ENCODE measurements at places on chromosomes 2 and 18.

- no peak for DNase-seq
These were observed 112.2 kb downstream of the ALPK2 start for GRCh38 chr18:58516514-58517285.

DNA sequence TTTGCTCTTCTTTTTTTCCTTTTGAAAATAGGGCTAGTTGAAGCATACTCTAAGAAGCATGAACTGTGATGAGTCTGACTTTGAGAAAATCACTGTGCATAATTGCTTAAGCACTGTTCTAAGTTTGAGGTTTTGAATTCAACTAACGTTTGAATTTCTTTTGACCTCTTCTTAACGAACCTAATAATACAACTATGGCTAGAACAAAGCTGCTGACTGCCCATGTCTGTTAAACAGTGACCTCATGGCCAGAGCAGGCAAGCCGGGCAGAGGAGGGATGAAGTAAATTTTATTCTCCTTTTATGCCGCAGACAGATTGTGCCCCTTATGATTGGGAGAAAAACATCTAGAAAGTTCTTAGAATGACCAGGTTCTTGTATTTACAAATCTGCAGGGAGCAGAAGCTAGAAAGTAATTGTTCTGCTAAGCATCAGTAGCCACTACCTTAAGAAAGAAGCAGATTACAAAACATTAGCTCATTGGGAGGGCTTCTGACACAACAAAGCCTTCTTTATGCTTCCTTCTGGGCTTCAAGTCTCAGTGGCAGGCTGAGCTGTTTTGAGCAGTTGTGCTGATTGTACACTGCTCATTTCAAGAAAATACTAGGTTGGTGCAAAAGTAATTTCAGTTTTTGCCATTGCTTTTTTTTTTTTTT is 97.8 kb upstream of the RASGRP3 start:
- DNase-seq = no peak

DNA sequence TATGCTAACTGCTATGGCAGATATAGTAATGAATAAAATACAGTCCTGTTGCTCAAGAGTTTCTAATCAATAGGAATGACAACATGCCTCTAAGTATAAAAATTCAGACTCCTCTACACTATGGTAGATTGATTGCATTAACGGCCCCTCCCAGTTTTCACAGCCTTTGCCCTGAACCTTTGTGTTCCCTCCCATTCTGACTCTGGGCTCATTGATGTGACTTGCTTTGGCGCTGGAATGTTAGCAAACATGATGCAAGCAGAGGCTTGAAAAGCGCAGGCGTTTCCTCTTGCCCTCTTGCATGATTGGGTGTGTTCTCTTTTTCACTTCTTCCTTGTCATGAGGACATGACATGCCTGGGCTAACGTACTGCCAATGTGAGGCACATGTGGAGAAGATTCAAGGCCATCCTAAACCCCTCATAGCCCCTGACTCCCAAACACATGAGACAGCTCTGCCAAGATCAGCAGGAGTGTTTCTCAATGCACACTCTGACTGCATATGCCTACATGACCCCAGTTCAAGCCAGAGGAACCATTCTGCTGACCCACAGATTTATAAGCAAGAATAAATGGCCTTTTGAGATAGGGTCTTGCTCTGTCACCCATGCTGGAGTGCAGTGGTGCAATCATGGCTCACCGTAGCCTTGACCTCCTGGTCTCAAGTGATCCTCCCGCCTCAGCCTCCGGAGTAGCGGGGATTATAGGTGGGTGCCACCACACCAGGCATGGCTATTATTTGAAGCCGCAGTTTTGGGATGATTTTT is 49.7 kb upstream of the CD28 start:
- no peak for DNase-seq

- DNase-seq = no peak
These were observed 24.7 kb upstream of the NT5C1B start for GRCh38 chr2:18614041-18614440.

- DNase-seq = no peak
These were observed 33.2 kb upstream of the MTIF2 start for GRCh38 chr2:55302241-55302640.

GRCh38 chr2:239264492-239264837 is 136.4 kb downstream of the HDAC4 start:
- DNase-seq = no peak

DNA sequence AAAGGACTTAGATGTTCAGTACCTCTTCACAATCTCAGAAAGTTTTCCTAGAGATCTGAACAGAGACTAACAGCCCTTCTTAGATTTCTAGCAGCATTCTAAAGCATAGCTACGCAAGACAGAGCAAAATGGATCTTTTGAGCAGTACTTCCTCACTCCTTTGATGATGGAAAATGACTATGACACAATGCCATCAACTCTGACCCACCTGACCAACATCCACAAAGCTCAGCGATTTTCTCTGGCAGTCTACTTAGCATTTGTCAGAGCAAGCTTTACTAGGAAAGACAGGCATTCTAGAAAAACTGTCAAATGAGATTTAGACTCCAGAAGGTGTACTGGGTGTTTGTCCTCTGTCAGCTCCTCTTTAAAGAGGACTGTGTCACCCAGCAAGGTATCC is 180.9 kb upstream of the ACVR2A start:
- no peak for DNase-seq

GRCh38 chr2:236166796-236167296 is 1.3 kb downstream of the GBX2 start:
- no peak for DNase-seq

DNA sequence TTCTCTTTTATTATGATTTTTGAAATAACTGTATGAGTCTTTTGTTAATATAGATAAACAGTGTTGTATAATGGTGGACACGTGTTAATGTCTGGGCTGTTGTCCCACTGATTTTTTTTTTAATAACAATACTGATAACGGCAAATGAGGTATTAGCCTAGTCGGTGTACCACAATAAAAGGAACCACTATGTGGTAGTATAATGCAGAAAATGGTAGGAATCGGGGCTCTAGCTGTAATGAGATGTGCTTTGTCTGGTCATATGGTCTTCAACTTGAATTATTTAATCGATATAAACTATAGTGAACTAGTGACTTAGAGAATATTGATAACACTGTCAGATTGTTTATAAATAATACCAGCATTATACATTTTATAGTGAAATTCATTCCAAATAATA is 517.9 kb upstream of the SPHKAP start:
- no peak for DNase-seq

- no peak for DNase-seq
These were observed 35.1 kb upstream of the SLC14A2 start for GRCh38 chr18:45580127-45580526.

DNA sequence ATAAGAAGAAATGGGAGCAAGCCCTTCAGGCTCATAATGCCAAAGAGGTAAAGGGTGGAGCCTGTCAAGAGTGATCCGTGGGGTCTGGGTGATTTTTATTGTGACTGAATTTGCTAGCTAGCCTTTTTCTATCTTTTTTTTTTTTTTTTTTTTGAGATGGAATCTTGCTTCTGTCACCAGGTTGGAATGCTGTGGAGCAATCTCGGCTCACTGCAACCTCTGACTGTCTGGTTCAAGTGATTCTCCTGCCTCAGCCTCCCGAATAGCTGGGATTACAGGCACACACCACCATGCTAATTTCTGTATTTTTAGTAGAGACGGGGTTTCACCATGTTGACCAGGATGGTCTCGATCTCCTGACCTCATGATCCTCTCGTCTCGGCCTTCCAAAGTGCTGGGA is 29.1 kb downstream of the DRC1 start:
- no peak for DNase-seq

DNA sequence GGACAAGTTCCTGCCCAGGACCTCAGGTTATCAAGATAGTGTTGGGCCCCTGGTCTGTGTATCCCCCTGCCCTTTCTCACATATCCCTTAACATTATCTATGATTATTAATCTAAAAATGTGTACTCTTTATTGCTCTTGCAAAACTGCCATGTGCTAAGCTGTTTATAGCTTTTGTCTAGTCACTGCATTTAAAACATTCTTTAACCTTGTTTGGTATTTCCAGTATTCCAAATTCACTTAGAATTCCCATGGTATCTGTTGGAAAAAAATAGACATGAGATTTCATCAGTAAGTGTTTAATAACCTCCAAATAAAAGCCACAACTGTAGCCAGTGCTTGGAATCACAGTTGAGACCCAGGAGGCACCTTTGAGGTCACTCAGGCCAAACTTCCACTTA is 16.2 kb upstream of the GLS start:
- DNase-seq = no peak

DNA sequence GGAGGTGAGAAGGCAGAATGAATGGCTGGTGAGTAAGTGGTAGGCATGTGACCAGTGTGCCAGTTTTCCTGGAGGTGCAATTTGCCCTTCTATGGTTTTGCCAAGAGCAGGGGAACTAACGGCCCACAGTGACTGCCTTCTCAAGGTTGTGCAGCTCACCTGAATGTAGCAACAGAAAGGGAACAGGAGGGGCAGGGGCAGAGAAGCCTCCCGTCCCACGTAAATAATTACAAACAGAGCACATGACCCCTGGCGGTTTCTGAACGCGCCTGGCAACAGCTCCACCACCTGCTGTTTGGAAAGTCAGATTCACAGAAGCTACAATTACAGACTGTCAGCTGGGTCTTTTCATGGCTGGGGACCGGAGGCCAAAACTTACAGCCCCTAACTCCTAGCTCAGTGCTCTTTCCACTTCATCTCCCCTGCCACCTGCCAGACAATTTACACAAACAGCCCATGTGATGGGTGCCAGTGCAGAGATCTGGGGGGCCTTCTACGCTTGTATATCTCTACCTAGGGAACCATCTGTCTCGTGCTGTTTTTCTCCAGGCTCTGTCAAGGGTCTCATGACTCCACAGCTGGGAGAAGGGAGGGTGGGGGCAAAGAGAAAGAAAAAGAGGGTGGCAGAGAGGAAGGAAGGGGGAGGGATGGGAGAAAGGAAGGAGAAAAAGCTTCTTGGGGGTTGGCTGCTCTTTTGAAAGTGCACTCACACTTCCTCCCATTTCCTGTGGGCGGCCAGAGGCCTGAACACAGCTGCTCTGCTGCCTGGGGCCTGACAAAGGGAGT is 69.6 kb downstream of the POLR1A start:
- no peak for DNase-seq

- DNase-seq = no peak
These were observed 412.1 kb downstream of the TSN start for GRCh38 chr2:122167515-122167914.
